Cardiac muscle cell (in vitro differentiated cells and primary cell): ENCODE measurements at places on chromosomes 7 and 10. TPM values are rescaled to one million over a fixed set of nuclear protein-coding genes. Genes with fewer than 3 reads are reported as not detected.

DNA sequence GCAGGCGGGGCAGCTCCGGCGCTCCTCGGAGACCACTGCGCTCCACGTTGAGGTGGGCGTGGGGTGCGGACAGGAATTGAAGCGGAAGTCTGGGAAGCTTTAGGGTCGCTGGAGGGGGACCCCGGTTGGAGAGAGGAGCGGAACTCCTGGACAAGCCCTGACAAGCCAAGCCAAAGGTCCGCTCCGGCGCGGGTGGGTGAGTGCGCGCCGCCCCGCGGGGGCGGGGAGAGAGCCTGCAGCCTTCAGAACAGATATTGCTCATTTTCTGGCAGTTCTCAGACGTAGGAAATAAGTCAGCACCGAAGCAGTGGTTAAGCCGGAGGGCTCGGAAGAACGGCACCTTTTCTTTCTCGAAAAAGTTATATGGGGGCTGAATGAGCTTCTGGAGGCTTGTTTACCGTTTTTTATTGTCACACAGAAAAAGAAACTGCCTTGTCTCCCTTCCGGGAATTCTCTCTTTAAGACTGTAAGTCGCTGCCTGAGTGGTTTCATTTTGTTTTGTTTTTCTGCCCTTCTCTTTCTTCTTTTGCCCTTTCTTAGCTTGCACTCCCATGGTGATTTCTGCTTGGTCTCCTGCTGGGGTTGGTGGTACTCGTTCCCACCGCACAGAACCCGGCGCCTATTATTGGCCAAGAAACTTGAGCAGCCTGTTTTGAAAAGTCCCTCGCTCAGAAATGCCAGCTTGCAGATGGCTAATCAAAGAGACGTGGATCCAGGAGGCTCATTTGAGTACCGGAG, 732 bp downstream of the FAS start:
- DNase-seq, result peak; percentile 79

The CACNA2D1 gene
- total RNA-seq, result 11.8 and 20.3 TPM in 2 replicates

GRCh38 chr7:96023387-96023786, 251.0 kb downstream of the DYNC1I1 start:
- no peak for DNase-seq

The ANKRD22 gene
- not detected in 2 replicates for total RNA-seq

DNA sequence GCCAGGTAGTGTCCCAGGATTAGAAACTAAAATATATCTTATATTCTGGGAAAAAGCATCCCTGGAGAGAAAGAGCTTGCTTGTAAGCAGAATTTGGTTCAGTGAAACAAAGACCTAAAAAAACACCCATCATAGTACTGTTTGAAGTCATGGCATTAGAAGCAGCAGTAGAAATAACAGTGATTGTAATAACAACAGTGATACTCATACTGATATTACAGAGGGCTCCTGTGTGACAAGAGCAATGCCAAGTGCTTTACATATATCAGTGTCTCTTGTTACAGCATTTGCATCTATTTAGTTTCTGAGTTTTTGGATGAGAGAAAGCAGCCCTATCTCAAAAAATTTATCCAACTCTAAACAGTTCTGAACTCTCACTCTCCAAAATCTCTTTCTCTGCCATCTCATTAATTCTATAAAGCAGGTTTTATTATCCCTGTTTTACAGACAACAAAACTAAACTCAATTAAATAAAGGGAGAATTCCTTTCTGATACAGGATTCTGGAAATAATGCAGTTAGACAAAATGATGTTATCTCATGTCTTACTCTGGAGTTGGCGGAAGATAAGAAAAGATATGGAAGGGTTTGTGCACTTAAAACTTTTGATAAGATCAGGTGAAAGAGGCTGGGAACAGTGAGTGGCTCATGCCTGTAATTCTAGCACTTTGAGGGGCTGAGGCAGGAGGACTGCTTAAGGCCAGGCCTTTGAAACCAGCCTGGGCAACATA, 146.5 kb upstream of the AOAH start:
- no peak for DNase-seq

GRCh38 chr10:69086001-69086509, 1.8 kb upstream of the SRGN start:
- no peak for DNase-seq

DNA sequence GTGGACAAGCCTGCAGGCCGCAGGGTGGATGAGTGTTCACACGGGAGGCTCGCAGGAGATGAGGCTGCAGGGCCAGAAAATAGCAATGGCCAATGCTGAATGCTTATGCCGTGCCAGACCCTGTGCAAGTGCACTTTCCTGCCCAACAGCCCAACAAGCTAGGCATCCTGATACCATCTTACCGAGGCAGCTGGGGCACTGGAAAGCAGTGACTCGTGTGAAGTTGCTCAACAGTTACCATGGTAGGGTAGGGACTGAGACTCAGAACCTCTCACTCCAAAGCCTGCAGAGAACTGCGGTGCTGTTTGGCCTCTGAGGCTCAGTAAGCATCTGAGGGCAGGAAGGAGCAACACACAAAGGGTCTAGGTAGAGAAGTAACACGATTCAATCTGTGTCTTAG, 43.7 kb downstream of the JAZF1 start:
- no peak for DNase-seq

- DNase-seq, result peak; percentile 36
These were observed 53.1 kb upstream of the COBL start for GRCh38 chr7:51369746-51370145.

The LBX1 gene
- total RNA-seq, result not detected in 2 replicates

- DNase-seq, result no peak
These were observed 14.1 kb upstream of the NOC3L start for GRCh38 chr10:94376865-94377264.

GRCh38 chr7:1975179-1975578, 257.6 kb downstream of the MAD1L1 start:
- no peak for DNase-seq
